ENCODE measurements at places on chromosomes 13 and 19.

GRCh38 chr19:35587321-35587720 lies 1.3 kb downstream of the PMIS2 start:
- no peak for DNase-seq

GRCh38 chr13:98885600-98885999 lies 92.3 kb downstream of the DOCK9 start:
- DNase-seq = no peak

GRCh38 chr13:94660695-94661326 lies 51.5 kb downstream of the SOX21 start:
- DNase-seq = no peak

DNA sequence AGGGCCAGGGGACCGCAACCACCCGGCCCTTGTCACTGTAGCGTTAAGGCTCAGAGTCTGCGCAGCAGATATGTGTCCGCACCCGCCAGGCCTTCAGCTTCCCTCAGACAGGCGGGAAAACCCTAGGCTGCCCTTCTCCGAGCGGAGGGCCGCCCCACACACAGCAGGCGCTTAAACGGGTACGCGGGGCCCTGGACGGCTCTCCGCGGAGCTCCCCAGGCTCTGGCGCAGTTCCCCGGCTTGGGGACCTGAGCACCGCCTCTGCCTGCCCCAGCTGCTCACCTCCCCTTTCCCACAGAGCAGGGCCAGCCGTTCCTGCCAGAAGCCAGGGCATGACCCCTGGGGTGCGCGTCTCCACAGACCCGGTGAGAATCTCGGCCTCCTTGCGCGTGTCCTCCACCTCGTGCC lies 593 bp downstream of the ZNF135 start:
- no peak for DNase-seq

DNA sequence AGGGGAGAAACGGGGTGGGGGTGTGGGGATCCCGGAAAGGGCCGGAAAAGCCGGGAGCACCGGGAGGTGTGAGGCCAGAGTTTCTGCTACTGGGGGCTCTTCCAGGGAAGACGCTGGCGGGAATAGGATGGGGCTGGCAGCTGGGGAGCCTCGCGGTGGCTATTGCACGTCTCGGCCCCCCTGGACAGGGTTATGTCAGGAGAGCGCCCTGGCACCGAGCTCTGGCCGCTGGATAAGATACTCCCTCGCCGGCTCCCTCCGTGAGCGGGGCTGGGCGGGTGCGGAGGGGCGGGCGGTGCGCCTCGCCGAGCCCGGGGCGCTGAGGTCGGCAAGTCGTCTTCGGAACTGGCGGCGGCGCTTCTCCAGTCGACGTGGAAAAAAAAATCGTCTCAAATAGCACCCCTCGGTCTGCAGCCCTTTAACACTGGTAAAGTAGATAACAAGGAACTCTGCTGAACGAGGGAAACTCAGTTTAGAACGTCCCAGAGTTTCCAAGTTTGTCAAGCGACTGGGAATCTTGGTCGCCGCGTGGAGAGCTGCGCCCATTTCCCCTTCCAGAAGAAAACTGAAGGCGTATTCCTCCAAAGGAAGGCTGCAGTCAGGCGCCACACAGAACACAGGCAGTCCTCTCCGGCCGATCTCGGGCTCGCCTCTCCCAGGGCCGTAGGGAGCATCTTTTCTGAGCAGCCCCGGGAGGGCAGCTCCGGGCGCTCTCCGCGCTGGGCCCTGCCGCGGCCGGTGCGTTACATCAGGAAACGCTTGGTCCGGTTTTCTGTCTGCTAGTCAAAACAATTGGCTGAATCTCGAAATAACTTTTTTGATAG lies 115.1 kb downstream of the KCNRG start:
- DNase-seq = no peak

GRCh38 chr13:104375614-104376013 lies 1309.4 kb upstream of the SLC10A2 start:
- DNase-seq = no peak

DNA sequence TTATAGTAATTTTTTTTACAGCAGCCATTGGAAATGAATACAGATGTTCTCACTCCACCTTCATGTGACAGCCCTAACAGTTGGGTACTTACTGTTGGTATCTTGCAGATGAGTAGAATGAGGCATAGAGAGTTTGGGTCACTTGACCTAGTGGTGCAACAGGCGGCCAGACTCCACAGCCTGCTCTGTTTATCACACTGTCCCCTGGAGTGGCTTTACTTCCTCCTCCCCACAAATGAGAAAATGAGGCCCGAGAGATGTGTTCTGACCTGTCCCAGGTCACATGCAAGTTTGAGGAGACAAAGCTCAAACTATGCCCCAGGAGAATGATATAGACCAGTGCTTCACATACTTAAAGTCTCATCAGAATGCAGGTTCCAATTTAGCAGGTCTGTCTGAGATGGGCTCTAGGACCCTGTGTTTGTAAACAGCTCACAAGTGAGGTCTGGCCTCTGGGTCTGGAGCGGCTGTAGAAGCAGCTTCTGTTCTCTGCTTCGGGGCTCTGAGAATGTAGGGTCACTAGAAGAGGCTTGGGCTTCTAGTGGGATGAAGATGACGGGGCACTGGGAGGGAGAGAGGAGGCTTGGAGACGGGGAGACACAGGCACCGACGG lies 37.4 kb upstream of the RCBTB2 start:
- DNase-seq = no peak

DNA sequence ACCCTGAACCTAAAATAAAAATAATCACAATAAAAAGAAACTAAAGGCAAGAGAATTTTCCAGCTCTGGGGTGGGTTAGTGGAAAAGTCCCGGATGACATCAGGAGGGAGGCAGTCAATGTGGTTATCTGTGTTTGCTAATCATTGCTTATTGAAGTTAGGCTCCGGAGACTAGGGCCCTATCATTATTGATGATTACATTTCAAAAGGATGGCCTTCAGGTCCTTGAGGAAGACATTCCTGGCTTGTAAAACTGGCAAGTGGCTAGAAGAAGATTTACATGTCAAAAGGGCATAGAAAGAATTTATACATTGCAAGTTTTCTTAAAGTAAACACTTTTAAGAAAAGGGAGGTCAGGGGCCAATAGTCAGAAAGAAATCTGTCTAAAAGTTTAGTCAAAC lies 123.4 kb downstream of the POSTN start:
- no peak for DNase-seq

- no peak for DNase-seq
Observed at GRCh38 chr13:101835920-101836319, 383.4 kb downstream of the ITGBL1 start.

- no peak for DNase-seq
Observed at GRCh38 chr19:46616631-46617322, 8.1 kb downstream of the PTGIR start.

GRCh38 chr13:96958286-96958891 lies 35.9 kb downstream of the OXGR1 start:
- DNase-seq = no peak

DNA sequence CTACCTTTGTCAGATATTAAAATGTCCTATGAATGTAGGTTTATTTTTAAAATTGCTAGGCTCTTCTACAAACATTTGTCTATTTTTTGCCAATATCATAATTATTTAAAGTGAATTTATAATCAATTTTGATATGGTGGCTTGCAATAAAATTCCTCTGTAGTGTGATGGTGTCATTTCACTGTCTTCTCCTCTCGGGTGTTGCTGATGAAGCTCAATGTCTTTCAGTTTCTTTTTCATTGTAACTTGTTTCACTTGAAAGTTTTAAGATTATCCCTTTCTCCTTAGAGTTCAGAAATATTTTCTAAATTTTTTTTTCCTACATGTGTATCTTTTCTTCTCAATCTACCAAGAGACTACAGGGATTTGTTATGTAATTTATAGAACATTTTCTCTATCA lies 267.1 kb upstream of the EDNRB start:
- no peak for DNase-seq

Measured in stimulated activated CD8-positive, alpha-beta memory T cell treated with anti-CD3 and anti-CD28 coated beads, Interleukin-7, amount 100 ng/mL, for 1 hour (primary cell).